Stimulated activated effector memory CD8-positive, alpha-beta T cell treated with anti-CD3 and anti-CD28 coated beads, Interleukin-12 subunit alpha, Interleukin-12 subunit beta, amount 100 ng/mL, for 72 hours (primary cell): ENCODE measurements at places on chromosomes 11 and 22.

GRCh38 chr11:43558146-43558545 is 122.4 kb upstream of the HSD17B12 start:
- DNase-seq: no peak

DNA sequence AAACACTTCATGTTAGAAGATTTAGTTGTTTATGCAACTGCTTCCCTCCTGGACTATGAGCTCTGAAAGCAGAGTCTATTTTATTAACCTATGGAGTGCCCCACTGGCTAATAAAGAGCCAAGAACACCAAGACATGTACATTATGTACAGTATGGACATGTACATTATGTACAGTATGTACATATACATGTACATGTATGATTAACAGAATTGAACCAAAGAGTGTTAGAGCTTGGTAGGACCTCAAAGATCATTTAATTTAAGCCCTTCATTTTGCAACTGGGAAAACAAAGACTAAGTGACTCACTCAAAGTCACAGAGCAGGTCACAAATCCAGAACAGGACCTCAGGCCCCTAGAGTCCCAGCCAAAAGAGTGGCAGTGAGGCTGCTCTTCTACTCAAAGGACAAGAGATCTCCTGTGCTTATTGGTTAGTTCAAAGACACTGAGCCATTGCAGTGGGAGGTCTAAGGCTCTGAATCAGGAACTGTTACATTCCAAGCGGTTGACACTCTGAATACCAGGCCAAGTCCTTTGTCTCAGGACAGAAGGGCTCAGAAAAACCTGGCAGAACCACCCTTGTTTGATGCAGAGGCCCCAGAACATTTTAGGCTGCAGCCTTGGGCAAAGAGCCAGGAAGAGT is 103.8 kb downstream of the FAM168A start:
- no peak for DNase-seq

DNA sequence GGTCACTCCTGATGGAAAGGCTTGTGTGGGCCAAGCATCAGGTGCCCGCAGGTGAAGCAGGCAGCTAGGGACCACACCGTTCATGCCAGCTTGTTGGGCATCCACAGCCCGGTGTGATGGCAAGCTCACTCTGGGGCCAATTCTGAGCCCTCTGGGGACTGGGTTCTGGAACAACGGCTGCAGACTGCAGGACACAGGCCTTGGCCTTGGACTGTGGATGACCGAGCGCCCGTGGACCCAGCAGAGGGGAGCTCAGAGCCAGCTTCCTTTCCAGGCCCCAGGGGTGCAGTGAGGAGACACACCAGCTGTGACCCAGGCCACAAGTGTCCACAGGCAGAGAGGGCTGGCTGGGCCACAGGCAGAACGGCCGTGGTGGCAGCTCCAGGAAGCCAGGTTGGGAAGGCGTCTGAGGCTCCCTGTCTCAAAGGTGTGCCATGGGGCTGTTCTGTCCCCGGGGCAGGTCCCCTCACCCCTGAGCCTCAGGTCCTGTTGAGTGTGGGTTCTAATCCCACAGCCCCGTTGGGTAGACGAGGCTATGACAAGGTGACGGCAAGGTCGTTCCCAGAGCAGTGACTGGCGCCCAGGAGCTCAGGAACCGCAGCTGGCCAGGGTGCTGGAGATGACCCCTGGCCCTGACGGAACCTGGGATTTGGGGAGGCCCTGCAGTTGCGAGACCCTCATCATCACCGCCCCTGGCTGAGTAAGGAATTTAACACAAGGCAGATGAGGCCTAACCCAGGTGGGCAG is 1079.4 kb downstream of the BRD1 start:
- DNase-seq: no peak

DNA sequence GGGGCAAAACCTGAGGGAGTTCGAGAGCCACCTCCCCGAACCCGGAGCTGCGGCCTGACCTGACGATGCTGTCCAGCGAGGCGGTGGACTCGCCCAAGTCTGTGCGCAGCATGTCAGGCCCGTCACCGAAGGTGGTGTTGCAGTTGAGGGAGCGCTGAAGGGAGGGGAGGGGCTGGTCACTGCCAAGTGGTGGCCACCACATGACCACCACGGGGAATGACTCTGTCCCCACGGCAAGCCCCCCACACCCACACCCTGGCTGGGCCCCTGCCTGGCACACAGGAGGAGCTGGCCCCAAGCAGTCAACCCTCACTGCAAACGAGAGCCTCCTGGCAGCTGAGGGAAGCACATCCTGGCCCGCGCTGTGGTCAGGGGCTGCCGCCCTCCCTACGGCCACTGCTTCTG is 30.8 kb downstream of the TRMU start:
- DNase-seq: no peak

DNA sequence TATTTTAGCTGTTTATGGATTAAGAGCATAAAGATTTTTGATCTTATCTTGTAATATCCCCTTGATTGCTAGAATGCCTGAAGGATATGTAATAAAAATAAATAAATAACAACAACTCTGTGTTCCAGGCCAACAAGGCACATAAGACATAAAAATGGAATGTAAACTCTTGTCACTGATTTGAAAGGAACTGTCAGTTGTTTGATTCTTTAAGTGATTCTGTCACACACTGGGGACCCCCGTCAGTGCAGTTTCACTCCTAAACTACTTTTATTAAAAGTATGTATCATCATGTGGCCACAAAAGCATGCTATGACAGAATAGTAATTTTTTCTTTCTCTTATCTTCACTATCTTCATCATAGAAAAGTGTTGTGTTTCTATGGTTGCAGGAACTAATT is 572.4 kb downstream of the CNTN5 start:
- DNase-seq: no peak

GRCh38 chr11:16737818-16738192 is 642 bp upstream of the C11orf58 start:
- DNase-seq: no peak

GRCh38 chr11:128874427-128874826 is 7.3 kb upstream of the KCNJ1 start:
- DNase-seq: no peak

GRCh38 chr11:102192349-102193066 is 82.3 kb downstream of the YAP1 start:
- DNase-seq: no peak

GRCh38 chr22:19678949-19679521 is 35.3 kb upstream of the SEPTIN5 start:
- DNase-seq: no peak

DNA sequence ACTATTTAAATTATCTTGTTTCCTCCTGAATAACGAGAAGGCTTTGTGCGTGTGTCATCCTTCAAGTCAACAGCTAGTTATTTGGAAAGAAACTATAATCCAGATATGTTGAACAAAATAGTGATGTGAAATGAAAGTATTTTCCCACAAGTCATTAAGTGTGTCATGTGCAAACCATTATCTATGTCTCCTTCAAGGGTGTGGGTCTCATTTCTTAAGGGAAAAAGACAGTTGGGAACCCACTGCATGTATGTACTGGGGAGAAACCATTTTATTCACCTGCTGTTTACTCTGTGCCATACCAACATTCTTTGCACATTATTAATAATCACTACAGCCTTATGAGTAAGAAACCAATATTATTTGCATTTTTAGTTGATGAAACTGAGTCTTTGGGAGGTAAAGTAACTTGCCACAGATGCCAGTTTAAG is 145.3 kb upstream of the CTSC start:
- DNase-seq: no peak

DNA sequence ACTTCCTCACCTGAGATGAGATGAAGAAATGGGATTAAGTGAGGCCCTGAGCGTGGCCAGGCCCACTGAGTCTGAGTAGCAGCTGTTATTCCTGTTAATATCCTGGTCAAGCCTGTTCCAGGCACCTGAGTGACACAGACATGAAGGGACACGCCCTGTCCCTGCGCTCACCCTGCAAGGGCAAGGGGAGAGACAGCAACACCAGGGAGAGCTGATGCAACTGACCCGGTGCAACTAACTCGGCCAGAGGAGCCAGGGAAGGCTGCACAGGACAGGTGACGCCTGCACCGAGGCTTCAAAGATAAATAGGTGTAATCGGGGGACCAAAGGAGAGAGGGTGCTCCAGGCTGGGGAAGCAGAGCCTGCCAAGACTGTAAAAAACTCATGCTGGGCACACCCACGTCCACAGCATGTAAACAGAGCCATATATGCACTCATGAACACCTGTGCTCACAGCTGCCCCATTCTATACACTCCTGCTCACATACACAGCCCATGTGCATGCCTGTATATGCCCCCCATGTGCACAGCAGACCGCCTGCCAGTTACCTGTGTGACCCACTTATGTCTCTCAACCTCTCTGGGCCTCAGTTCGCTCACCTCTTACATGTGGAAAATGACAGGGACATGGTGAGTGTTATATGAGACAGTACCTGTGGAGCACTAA is 22.8 kb upstream of the GCAT start:
- no peak for DNase-seq

- DNase-seq: no peak
These were observed 5.1 kb upstream of the SMPD1 start for GRCh38 chr11:6385046-6385777.

DNA sequence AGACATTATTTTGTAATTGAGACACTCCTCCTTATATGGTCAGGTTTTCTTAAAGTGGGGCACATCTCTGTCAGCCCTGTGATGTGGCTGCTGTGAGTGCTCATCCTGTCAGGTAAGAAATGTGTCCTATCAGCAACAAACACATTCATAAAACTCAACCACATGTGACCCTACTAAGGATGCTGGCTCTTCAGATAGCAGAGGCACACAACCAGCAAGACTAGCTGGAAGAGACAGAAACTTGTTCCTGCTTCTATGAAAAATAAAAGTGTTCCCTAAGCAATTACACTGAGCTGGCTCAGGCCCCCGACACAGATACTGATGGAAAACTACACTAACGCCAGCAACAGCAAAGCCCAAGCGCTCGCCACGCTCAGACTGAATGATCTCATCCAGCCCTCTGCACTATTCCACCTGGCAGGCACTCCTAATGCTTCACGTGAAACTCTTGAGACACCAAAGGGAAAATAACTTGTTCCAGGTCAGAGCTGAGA is 49.8 kb upstream of the CYP2D6 start:
- no peak for DNase-seq

- DNase-seq: no peak
These were observed 53.4 kb upstream of the SPATA19 start for GRCh38 chr11:133898770-133899115.

- DNase-seq: no peak
These were observed 24.2 kb downstream of the MRE11 start for GRCh38 chr11:94469416-94469815.

DNA sequence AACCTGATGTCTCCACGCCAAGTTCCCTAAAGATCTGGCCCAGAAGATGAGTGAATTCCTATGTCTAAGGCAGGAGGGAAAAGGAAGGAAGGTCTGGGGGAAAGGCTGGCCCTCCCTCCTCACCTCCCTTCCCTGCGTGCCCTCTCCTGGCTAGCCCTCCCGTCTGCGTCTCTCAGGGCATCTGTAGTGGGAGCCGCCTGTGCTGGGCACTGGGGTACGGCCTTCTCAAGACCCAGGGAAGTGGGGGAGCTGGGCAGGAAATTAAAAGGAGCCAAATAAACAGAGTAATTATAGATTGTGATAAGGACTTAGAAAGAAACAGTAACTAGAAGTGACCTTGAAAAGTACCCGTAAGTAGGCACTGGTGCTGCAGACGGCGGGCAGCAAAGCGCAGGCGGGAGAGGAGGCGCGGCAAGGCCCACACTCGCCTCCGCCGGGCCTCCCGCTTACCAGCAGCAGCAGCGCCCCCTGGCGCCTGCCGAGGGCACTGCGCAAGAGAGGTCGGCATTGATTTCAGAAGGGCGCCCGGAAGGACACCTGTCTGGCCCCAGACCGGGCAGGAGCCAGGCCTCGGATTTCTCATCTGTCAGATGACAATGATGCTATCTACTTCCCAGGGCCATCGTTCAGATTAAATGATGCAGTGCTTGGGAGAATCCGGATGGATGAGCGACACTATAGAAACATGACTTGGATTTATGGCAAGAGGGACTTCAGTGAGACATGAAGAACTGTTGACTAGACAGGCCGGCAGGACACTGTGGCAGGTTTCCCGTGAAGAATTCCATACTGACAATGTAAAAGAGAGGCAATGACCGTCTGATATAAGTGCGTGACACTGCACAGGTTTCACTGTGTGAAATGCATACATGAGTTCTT is 7.3 kb downstream of the KCNJ1 start:
- peak; percentile 83 for DNase-seq

- DNase-seq: peak; percentile 28
These were observed 16.3 kb upstream of the TMEM191C start for GRCh38 chr22:21450858-21451353.

GRCh38 chr11:95567685-95568084 is 221.9 kb downstream of the FAM76B start:
- no peak for DNase-seq
